T-helper 22 cell (primary cell): ENCODE measurements at places on chromosomes 11 and 22.

GRCh38 chr11:12807621-12808020 lies 133.4 kb downstream of the TEAD1 start:
- DNase-seq, result no peak

DNA sequence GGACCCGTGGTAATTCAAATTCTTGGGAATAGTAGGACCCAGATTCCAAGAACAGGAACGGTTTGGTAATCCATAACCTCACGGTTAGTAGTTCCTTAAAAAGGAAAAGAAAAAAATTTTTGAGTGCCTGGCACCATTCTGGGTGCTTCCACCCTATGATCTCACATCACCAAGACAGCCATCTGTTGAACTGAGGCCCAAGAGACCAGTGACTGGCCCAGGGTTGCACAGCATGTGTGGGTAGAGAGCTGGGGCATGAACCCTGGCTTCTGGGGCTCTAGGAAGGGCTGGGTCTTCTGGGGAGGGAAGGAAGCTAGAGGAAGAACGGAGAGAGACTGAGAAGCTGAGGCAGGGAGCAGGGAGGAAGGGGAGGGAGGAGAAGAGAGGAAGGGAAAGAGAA lies 4.7 kb upstream of the SPI1 start:
- DNase-seq, result no peak

- no peak for DNase-seq
Observed at GRCh38 chr22:39317084-39317774, 2.2 kb downstream of the RPL3 start.

- no peak for DNase-seq
Observed at GRCh38 chr11:116835042-116835772, 2.2 kb downstream of the APOA1 start.

DNA sequence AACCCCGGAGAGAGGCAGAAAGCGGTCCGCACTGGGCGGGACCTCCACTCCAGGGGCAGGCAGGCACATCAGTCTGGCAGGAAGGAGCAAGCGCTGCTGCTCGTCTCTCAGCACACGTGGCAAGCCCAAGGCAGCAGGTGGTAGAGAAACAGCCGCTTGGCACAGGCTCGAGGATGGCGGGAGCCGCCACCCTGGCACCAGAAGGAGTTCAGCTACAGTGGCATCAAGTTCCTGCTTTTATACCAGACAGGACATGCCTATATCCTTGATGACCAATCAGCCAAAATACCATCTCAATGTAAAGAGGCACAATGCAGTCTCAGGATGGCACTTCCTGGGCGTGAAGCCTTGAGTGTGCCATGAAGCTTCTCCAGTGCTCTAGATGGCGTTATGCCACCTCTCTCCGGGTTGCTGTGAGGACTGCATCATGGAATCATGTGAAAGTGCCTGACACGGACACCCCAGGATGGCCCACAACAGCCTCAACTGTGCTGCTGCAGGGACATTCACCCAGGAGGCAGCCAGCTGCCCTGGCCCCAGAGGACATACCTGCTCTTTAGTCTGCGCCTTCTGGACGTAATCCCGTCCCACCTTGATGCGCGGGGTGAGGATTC lies 64.8 kb downstream of the APOL1 start:
- DNase-seq, result no peak

DNA sequence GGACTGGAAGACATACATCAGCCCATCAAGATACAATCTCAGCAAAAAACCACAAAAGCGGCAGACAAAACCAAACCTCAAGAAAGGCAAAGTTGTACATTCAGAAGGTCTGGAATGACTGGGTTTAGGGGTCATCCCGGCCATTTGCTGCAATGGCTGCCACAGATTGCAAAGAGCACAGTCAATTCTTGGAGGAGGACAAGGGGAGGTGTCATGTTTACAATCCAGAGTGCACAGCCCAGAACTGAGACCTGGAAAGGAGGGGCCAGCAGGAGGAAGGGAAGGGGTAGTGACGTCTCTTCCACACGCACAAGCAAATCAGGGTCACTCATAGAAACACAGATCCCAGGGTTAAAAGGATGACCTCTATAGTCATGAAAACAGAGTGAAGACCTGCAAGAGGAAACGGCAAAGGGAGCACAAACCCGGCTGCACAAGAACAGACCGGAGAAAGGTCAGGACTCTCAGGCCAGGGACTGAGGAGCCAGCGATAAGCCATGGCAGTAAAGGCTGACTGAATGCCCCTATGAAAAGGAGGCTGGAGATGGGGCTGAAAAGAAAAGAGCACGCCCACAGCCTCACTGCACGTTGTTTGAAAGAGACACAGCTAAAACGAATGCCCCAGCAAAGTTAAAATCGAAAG lies 18.2 kb upstream of the MUC5AC start:
- DNase-seq, result no peak

DNA sequence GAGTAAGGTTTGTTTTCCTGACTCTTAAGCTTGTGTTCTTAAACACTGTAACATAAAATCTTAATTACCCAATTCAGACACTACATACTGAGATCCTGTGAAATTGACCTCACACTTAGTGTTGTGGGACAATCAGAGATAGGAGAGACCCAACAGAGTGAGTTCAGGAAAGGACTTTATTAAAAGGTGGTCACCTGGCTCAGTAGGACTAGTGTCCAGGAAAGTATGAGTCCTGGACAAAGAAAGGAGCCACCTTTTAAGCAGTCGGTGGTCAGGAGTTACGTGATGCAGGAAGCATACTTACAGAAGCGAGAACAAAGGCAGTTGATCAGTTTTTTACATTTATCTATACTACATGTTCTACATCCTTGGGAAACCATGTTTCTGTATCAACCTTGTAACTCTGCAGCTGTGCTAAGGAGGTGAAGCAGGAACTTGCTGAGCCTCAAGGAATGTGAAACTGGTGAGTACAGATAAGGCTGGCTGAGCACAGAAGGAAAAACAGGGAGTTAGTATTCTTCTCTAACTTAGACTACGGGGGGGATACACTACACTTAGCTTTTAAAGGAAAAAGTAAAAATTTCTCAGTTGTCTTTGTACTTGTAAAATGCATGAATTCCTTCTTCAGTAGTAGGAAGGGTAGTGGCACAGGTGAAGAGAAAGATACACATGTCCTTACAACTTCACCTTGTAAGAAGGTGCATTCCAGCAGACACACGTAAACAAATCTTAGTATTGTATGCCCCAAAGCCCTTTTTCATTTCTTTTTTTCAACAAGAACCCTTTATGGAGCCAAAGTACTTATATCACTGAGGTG lies 15.1 kb downstream of the OR51E1 start:
- no peak for DNase-seq

GRCh38 chr22:27137871-27138337 lies 480.5 kb downstream of the MIAT start:
- no peak for DNase-seq

- DNase-seq, result no peak
Observed at GRCh38 chr22:40876907-40877306, 15.0 kb upstream of the DNAJB7 start.

DNA sequence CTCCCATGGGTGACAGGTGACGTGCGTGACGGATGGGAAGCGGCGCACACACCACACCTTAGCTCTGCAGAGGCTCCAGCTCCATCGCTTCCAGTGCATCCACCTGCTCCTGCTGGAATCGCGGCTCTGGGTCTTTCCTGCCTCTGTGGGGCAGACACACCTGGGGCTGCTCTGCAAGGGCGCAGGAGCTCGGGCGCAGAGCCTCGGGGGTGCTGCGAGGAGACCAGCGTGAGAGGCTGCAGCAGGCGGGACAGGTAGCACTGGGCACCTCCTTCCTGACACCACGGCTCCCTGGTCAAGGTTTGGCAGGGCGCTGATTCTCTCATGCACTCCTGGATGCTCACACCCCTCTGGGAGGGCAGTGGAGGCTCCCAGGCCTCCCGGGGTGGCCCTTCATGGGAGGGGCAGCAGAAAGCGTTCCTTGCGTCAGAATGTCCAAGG lies 1494.3 kb downstream of the BRD1 start:
- no peak for DNase-seq

DNA sequence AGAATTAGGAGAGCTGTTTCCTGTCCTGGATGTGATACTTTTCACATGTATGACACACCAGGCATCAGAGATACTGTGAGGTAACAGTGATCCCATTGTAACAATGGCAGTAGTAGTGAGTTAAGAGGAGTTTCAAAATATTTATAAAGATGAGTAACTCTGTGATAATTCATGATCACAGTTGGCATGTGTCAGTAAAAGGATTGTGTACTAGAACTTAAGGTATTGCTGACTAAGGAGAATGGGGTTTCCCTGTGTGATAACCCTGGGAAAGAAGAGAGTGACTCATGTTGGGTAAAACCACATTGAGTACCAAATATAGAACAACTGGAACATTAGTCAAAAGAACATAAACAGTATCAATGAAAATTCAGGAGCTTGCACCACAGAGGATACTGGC lies 22.9 kb upstream of the SLC5A1 start:
- no peak for DNase-seq

GRCh38 chr11:64870893-64871466 lies 7.4 kb downstream of the EHD1 start:
- no peak for DNase-seq

GRCh38 chr11:12235947-12236743 lies 125.8 kb downstream of the MICAL2 start:
- DNase-seq, result peak; percentile 17

- DNase-seq, result no peak
Observed at GRCh38 chr11:12884751-12885318, 124.3 kb upstream of the RASSF10 start.

GRCh38 chr11:18567081-18567480 lies 21.5 kb downstream of the UEVLD start:
- no peak for DNase-seq

DNA sequence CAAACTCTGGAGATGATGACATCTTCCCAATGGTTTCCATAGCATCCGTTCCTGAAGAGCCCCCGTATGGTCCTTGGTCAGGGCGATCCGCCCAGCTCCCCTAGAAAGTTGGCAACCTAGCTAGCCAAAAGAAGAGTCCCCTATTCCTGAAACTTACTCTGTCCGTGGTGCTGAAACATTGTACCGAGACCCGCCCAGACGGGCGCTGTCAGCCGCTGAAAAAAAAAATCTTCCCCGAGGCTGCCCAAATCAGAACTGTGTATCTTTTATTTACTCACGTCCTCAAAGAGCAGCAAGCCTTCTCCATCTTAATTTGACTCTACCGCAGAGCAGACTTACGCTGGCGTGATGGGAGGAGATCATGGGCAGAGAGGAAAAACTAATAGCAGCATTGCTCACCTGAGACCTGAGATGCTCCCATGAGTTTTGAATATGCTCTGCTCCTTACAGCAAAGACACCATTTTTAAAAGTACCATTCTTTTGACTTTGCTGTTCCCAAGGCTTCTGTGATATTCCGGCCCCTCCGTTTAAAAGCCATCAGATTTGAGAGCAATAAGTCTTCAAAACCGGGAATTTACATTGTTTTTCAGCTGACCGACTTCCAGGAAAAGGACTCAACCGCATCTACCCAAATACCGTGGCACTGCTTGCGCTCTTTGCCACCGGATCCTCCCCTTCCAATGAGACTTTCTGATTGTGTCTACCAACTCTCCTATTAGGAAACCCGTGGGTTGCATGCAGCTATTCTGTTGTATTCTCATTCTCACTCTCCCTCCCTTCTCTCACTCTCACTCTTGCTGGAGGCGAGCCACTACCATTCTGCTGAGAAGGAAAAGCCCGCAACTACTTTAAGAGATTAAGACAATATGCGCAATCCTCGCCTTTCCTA lies at the start of gene SLC17A6:
Gene SLC17A6 (plus strand): TSS at position 786 of the 890 bp plus-strand sequence. CDS start 153 bp downstream, outside the sequence.
- no peak for DNase-seq

- DNase-seq, result no peak
Observed at GRCh38 chr22:40453671-40454070, 83.3 kb downstream of the SGSM3 start.

GRCh38 chr11:17163291-17163690 lies 44.5 kb downstream of the PIK3C2A start:
- no peak for DNase-seq

DNA sequence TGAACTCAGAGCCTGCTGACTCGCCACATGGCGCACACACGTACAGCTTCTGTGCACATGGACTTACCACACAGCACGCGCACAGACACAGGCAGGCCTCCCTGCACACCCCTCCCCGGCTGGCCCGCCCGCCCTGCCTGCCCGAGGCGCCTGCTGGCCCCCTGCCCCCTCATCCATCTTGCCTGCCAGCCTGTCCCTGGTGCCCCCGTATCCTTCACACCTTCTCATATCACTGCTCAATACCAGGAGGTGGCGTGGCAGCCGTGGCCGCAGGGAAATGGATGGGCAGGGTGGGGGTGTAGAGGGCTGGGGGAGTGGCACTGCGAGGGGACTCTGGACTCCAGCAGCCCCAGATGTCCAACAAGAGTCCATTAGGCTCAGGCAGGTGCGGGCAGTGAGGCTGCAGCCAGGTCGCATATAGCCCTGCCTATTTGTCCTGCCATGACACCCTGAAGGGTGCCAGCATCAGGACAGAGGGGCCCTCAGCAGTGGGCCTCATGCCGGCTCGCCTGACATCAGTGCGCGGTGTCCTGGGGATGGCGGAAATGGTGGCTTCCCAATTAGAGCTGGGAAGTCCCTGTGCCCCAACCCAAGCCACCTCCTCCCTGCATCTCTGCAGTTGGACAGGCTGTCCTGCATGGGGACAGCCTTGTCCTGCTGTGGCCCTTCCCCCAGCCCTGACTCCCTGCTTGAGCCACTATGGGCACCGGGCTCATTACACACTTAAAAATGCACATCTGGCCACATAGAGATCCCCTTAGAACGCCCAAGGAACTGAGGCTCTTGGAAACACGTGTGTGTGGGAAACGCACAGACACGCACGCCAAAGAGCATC lies 2.0 kb upstream of the TBX10 start:
- no peak for DNase-seq

- DNase-seq, result no peak
Observed at GRCh38 chr11:108654994-108655631, 9.8 kb upstream of the DDX10 start.

DNA sequence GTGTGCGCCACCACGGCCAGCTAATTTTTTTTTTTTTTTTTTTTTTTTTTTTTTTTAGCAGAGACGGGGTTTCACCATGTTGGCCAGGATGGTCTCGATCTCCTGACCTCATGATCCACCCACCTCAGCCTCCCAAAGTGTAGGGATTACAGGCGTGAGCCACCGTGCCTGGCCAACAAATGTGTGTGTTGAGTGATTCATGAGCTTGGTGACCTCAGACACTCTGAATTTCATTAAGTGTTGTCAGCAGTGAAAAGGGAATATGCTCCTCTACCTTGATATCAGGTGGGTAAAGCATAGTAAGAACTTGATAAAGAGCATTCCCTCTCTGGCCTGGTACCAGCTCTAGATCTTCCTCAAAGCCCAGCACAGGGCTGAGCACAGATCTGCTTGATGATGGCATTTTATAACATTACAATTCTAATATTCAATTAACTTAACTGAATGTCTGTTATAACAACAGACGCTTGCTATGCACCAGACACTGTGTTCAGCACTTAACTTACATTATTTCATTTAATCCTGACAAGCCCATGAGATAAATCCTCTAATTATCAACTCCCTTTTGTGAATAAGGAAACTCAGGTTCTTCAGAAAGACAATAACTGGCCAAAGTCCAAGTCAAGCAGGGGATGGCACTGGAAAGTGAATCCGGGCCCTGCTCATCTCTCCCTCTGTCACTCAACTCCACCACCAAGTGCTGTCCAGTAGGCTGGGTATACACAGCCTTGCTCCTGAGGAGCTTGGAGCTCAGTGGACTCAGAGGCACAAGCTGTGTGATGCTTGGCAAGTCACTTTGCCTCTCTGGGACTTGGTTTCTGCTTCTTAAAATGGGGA lies 13.0 kb downstream of the TBC1D10A start:
- DNase-seq, result no peak

- no peak for DNase-seq
Observed at GRCh38 chr11:95911369-95911759, 12.5 kb downstream of the MTMR2 start.

- no peak for DNase-seq
Observed at GRCh38 chr11:84819128-84819527, 808.0 kb downstream of the DLG2 start.

GRCh38 chr22:47221840-47222615 lies 459.6 kb downstream of the TBC1D22A start:
- no peak for DNase-seq
